ENCODE measurements at places on chromosomes 12 and 14.

GRCh38 chr12:81992461-81992860 is 233.3 kb upstream of the PPFIA2 start:
- DNase-seq, result no peak

DNA sequence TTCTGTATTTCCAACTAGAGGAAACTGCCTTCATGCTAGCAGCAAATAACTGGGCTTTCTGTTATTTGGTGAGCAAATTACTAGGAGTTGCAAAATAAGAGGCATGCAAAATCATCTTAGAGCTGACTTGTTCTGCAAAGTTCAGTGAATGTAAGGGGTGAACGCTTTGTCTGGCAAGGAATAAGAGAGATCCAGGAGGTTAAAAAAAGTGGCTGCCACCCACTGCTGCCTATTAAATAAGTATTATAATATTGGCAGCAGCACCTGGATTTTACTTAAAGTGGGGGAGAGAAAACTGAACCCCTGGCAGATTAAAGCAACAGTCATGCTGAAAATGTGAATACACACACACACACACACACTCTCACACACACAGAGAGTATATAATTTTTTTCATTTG is 557.0 kb downstream of the FLRT2 start:
- DNase-seq, result no peak

DNA sequence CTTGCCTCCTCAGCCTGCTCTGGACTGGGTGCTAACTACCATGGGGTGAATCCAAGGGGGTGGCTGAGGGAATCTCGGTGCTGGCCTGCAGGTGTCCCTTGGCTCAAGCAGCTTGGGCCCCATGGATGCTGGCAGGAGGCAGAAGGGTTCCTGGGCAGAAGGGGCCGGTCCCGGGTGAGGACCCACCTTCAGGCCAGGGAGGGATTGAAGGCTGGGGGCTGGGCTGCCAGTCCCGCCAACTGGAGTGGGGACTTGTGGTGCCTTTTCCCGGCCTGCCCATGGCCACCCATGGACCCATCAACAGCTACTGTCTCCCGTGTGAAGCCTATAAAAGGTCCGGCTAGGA is 550.1 kb downstream of the SLC6A15 start:
- no peak for DNase-seq

DNA sequence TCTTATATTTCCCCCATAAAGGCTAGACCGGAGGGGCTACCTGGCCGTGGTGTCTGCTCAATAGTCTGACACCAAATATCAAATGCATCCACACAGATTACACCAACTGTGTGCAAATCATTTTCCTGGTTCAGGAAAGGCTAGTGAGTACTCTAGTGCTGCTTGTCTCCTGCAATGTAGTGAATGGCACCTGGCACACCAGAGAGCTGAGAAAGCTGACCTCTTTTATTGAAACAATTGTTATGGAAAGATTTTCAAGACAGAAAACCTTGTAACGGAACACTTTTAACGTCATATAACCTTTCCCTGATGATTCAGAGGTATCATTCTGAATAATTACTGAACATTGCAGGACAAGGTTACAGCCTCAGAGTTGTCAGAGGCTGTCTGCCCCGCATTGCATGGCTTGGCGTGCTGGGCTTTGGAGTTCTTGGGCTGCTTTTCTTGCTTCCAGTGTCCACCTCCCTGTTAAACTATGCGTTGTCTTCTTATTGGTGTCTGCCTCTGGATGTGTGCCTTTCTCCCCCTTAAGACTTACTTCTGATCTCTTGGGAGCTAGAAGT is 40.7 kb upstream of the HDAC7 start:
- no peak for DNase-seq

DNA sequence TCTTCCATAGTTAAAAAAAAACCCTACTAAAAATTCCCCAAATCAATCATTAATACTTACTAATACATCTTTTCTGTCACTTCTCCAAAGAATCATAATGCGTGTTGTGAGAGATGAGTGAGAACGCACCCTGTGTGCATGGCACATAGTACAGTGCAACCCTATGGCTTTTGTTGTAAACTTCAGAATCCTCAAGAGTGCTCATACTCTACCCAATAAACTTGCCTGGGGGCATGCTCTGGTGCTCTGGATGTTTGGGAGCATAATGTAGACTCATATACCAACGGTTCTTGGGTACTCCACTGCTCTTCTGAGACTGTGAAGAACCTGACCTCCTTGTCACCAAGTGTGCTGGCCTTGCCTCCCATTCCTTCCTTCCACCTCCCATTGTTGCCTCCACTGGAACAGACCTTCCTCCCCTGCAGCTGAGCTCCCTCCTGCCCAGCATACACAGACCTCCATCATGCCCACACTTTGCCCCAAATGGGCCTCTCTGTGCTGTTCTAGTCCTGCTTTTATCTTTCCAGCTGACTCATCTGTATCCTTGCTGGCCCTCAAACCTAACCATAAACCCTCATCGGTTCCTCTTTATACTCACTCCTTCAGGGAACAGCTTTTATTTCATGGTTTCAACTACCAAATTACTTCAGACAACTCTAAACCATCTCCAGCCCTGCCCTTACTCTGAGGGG is 8.9 kb downstream of the DCP1B start:
- no peak for DNase-seq

GRCh38 chr14:80787876-80788275 is 153.7 kb downstream of the CEP128 start:
- no peak for DNase-seq

DNA sequence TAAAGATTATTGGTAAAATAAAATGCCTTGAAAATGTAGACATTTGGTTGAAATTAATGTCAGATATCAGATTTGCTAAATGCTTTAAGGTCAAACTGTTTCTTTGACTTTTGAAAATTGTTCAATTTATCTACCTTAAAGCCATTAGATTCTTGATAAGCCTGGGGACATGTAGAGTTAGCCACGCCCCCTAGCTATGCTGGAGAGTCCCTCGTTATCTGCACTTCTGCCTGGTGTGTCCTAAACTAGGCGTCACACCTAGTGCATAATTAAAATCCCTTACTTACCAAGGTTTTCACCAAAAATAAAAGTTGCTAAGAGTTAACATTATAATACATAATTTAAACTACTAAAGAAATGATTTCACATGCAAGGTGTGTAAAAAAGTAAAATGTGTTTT is 79.5 kb downstream of the EGLN3 start:
- no peak for DNase-seq

- DNase-seq, result no peak
Observed at GRCh38 chr14:91140672-91141071, 26.8 kb downstream of the DGLUCY start.

DNA sequence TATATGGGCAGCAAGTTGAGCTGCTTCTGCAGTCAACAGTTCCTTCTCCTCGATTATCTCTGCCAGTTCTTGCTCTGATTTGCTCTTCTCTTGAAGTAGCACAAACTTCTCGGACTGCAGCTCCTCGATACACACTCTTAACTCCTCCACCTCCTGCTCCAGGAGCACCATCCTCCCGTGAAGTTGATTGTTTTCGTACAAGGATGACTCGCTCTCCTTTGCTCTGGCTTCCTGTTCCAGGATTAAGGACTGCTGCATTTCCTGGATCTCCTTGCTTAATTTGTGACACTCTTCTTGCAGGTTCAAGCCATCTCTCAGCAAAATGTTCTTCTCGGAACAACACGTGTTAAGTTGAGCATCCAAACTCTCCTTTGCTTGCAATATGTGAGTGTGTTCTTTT is 56.2 kb upstream of the VPS33A start:
- no peak for DNase-seq

DNA sequence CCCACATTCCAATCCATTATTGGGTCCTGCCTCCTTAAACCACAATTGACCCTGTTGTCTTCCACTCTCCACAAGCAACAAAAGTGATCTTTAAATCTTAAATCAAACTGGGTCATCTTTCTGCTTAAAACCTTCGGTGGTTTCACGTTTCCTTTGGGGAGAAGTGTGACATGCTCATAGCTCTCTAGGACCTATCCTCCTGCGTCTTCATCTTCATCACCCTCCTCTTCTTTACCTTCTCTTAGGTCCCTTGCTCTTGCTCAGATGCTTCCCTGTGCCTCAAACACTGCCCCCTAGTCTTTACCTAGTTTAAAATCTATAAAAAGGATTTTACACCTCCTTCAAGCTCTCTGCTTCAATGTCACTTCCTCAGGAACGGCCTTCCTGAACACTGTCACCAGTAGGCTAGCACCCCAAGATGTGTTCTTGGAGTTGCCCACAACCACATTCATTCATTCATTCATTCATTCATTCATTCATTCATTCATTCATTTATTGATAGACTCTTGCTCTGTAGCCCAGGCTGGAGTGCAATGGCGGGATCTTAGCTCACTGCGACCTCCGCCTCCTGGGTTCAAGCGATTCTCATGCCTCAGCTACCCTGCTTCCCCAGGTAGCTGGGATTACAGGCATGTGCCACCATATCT is 46.8 kb downstream of the GALNT4 start:
- no peak for DNase-seq

DNA sequence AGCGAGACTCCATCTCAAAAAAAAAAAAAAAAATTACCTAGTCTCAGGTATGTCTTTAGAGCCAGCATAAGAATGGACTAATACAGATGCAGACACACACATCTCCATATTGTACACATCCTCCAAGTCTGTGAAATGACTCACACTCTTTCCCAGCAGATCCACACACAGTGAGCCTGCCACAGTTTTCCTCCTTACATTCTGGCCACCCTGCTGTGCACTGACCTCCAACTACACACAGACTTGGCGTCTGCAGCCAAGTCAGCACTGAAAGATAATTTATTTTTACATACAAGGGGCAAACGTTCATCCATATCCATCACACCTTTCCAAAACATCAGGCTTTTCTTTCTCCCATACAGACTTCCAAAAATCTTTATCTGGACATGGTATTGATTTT is 115.9 kb downstream of the SLC25A21 start:
- DNase-seq, result no peak

GRCh38 chr14:95043314-95043713 is 114.0 kb downstream of the DICER1 start:
- DNase-seq, result no peak

- DNase-seq, result no peak
Observed at GRCh38 chr14:32202491-32202997, 525 bp downstream of the RNU6-8 start.

GRCh38 chr12:48216785-48217184 is 13.7 kb upstream of the OR10AD1 start:
- DNase-seq, result no peak

- DNase-seq, result no peak
Observed at GRCh38 chr12:42790761-42791151, 201.2 kb upstream of the PRICKLE1 start.

DNA sequence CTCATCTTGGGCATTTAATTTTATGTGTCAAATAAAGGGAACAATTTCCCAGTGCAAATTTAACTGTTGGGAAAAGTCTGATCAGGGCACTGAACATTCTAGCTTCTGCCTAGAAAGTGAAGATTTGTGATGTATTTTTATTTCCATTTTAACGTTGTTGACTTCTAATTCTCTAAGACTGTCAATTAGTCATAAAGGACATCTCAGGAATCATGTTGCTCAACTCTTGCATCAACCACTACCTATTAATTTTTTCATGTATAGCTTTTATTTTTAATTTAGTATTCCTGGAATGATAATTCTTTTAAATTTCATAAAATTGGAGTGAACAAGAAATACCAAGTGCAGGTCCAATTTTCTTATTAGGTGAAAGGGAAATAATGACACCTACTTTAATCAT is 87.9 kb upstream of the METAP2 start:
- DNase-seq, result no peak

GRCh38 chr14:71497645-71498086 is 434.6 kb upstream of the RGS6 start:
- no peak for DNase-seq

- DNase-seq, result no peak
Observed at GRCh38 chr12:103369929-103370328, 125.8 kb downstream of the C12orf42 start.

- DNase-seq, result no peak
Observed at GRCh38 chr12:3087758-3088650, 10.8 kb downstream of the TSPAN9 start.

DNA sequence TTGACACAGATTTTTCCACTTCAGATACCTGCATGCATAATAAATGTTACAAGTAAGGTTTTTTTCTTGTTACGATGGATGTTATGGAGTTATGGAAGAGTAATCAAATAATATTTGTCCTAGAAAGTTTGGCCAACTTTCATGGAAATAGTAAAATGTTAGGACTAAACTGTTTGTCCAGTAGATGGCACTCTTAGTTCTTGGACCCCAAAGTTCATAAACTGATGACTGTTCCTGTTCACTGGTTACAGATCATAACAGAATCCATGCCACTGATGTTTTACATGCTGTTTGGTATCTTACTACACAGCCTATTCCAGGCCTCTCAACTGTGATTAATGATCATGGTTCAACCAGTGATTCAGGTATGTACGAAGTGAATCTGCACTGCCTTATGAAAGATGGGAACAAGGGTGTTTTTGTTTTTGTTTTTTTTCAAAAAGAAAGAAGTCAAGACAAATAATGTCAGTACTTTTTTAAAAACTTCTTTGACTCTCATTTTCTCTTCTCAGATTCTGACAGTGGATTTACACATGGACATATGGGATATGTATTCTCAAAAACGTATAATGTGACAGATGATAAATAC is 48.8 kb upstream of the SLCO1C1 start:
- DNase-seq, result no peak

DNA sequence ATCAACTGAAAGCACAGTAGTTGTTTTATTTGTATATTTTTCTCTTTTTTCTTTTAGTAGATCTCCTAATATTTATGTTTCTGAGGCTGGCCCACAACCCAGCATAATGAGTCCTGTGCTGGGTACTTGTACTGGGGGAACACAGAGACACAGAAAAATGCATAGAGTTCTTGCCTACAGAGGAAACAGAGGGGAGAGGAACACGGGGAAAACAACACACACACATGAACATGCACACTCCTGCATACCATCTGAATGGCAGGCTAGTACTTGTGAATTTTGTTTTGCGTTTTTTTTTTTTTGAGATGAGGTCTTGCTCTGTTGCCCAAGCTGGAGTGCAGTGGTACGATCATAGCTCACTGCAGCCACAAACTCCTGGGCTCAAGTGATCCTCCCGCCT is 21.3 kb downstream of the PITPNM2 start:
- DNase-seq, result no peak

DNA sequence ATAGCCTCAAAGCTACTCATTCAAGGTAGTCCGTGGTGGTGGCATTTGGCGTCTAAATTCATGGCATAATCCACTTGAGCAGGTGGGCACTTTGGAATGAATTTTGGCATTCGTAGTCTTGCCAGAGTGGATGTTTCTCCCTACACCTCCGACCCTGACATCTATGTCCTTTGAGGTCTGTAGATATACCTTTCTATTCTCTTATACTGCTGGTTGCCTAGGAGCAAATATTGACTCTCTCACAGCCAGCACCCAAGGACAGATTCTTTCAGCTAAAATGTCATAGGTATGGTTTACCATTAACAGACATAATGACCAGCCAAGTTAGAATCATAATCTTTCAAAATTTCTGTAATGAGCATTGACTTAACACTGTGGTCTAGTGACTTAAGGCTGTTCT is 47.4 kb upstream of the FLRT2 start:
- DNase-seq, result no peak
